Stimulated activated CD4-positive, alpha-beta T cell treated with anti-CD3 and anti-CD28 coated beads, Interleukin-1b, Interleukin-23, amount 100 ng/mL, for 1 hour (primary cell): ENCODE measurements at places on chromosomes 2 and 18.

- no peak for DNase-seq
Observed at GRCh38 chr18:77093067-77093430, 39.5 kb downstream of the MBP start.

DNA sequence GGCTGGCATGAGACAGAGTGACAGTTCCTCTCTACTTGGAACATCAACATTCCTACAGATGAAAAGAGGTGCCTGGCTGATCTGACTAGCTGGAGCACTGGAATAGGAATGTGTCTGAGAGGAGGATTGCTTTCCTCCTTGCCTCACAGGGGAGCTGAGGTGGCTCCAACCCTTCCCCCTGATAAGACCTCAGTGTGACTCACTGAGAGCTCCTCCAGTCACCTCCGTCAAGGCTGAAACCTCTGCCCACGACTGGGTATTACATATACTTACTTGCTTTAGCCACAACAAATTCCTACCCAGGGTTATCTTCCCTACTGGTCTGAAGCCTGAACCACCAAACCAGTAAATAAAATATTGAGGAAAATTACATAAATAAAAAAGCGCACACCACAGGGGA, 342.7 kb upstream of the REG3G start:
- DNase-seq, result no peak

DNA sequence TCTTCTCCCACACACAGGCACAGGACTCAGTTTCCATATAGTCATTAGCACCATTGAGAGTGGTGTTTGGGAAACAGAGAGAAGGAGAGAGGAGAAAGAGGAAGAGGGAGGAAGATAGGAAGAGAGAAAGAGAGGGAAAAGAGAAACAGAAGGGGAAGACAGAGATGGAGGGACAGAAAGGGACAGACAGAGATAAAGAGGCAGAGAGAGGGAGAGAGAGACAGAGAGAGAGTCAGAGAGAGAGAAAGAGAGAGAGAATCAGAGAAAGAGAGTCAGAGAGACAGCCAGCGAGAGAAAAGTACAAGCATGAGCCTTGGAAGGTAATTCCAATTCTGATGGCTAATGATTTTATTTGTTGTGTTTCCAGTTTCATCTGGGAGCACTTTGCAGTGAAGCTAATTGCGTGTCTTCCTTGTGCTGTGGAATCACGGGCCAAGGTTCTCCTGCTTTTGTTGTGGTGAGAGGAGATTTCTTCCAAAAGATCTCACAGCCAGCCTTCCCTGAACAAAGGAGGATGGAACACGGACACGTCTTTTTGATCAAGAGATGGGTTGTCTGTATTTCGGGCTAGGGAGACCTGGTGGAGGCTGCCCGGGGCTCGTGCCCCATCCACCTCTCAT, 153.6 kb upstream of the TWIST2 start:
- no peak for DNase-seq

GRCh38 chr2:140975237-140975636, 1155.6 kb downstream of the LRP1B start:
- no peak for DNase-seq

DNA sequence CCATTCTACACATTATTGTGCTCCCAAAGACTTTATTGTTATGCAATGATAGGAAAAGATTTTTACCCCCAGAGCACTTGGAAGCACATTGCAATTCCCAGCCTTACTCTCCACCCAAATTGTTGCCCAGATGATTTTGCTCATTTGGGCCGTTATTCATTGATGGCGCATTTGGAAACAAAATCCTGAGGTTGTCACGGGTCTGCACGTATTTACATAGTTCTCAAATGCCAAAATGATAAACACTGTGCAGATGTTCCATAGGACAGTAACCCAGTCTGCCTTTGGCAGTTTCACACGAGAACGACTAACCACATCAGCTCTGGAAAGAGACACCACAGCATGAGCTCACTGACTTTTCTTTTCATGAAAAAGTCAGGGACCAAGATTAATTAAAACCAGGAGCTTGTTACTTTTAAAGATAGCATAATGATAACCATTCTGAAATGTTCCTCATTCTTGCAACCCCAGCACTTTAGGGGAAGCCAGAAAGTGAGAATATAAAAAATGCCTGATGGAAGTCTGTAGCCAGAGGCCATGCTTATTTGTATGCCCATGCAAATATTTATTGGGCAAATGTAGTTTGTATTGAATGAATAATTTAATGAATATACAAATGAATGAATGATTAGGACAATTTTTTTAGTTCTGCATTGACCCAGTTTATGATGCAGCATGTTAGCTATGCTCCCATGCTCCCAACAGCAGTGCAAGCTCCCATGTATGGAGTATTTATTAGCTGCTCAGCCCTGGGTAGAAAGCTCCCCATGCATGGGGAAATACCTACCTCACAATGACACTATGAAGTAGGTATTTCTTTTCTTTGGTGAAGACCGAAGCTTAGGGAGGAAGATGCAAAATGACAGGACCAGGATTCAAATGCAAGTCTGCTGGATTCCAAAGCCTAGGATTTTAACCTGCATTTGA, 84.6 kb downstream of the MAIP1 start:
- no peak for DNase-seq

DNA sequence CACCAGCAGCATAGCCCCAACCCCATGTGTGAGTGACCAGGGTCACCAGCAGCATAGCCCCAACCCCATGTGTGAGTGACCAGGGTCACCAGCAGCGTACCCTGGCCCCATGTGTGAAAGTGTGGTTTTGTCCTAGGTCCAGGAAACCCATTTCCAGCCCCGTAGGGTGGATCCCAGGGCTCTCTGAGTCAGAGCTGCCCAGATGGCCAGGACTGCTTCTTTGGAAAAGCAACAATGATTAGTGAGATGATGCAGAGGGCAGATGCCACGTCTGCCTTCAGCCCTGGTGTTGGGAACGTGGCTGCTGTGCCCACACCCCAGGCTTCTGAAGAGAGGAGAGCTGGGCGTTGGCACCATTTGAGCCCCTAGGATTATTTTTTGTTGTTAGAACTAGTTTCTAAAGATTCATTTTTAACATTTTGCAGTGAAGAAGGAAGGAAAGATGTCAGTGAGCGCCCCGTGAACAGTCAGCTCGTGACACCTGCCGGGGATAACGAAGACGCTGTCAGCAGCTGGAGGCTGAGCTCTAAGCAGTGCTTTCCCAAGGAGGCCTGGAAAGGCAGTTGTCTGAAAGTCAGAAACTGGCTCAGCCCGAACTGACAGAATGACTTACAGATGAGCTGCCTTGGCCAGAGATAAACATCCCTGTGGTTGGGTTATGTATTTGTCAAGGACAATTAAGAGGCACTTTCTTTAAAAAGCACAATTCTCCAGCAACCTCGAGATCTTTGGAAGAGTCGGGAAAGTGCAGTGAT, 32.1 kb upstream of the KCNG2 start:
- DNase-seq, result no peak

- no peak for DNase-seq
Observed at GRCh38 chr2:236613612-236614011, 44.0 kb downstream of the ACKR3 start.

GRCh38 chr2:177535958-177536504, 143.5 kb downstream of the AGPS start:
- DNase-seq, result no peak

DNA sequence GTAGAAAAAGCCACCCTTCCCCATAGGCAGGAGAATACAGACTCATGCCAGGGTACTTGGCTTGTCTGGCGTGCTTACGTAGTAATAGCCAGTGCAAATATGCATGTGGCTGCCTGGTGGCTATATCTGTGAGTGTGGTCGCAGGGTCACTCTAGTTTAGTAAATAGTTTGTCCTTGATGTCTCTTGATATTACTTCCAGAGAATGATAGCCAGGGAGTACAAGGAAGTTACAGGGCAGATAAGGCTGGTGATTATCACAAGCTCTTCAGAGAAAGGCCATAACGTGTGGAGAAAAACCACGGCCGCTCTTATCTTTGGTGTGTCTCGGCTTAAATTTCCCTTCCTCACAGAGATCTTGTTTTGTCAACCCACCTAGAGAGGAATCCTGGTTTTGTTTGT, 54.3 kb upstream of the SLC39A10 start:
- no peak for DNase-seq

- no peak for DNase-seq
Observed at GRCh38 chr2:200975672-200976071, 12.2 kb upstream of the ORC2 start.

- no peak for DNase-seq
Observed at GRCh38 chr2:45162711-45163110, 153.5 kb upstream of the SIX2 start.

DNA sequence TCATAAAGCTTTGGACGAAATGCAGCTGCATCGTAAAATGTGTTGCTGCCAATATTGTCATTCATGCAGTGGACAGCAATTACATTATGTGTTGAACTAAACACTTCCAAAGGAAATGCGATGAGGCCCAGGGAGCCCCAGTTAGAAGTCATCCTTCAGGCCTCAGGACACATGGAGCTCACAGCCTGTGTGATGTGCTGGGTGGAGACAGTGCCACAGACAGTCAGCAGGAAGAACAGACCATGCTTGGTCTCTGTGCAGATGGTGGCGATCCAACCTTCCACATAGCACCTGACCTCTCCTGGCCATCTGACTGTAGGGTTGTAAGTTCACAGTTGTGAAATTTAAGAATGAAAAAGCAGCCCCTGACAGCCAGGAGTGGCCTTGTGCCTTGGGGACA, 118.3 kb upstream of the ALKAL2 start:
- no peak for DNase-seq

GRCh38 chr2:163604941-163605555, 130.8 kb downstream of the FIGN start:
- no peak for DNase-seq

DNA sequence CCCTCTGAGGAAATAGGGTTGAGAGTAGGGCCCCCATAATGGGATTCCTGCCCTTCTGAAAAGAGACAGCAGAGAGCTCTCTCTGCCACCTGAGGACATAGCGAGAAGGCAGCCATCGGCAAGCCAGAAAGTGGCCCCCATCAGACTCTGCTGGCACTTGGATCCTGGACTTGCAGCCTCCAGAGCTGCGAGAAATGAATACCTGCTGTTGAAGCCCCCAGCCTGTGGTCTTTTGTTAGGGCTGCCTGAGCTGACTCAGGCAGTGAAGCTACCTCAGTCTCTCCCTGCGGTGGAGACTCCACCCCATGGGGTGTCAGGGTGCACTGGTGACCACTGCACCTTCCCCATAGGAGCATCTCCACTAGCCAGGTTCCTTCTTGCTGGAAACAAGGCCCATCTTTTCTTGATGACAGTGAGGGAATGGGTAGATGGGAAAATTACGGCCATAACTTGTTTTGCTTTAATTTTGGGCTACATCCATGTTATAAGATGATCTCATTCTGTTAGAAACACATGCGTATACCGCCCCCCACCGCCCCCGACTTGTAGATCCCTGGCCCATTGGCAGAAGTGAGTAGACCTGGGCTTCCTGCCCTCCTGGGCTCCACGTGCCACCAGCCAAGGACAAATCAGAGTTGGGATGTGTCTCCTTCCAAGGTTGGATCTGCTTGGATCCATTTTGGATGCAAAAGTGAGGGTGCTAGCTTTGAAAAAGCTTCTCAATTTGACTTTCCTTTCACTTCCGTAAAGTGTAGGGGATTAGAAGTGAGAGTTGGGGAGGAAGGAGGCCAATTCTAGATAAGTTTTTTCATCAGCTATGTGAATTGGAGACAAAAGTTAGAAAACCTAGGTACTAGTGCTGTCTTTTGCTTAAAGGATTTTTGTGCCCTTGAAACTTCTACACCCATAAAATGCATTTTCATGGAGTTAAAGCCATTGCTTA, 42.9 kb downstream of the NCK2 start:
- no peak for DNase-seq

GRCh38 chr2:65015731-65016130, 26.5 kb downstream of the SLC1A4 start:
- no peak for DNase-seq

DNA sequence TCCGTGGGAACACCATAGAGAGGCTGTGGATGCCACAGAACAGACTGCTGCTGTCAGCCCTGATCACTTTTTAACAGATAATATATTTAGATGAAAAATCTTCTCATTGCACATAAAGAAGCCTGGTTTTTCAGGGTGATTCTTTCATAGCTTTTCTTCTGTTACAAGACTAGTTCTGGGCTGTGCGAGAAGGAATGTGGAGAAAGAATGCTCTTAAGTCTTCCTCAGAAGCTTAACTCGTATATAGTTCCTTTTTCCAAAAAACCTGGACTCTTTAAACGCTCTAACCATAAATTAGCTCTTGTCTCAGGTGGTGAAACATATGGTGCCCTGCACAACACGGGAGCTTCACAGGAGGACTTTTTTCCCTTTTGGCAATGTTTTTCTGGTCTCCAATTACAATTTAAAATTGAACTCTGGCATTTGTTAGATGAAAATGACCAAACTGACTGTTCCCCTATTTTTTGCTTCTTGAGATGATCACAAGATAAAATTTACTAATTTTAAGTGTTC, 125.9 kb upstream of the SMAD7 start:
- no peak for DNase-seq

GRCh38 chr2:56806924-56807323, 623.1 kb downstream of the CCDC85A start:
- DNase-seq, result no peak

GRCh38 chr2:147623328-147623727, 221.5 kb upstream of the ACVR2A start:
- DNase-seq, result no peak
